CD4-positive, alpha-beta T cell (primary cell): ENCODE measurements at places on chromosomes 13 and 19. TPM values are rescaled to one million over a fixed set of nuclear protein-coding genes. Genes with fewer than 3 reads are reported as not detected.
A peak's percentile ranks its signal among the peaks of the same experiment; 100 is the strongest.

Gene LRP3
- total RNA-seq, result 0.11 TPM

Gene ZNF416
- total RNA-seq, result 5.7 TPM

Gene PRR20C
- not detected for total RNA-seq

Gene OXGR1
- total RNA-seq, result not detected

Gene ZNF43
- 30.2 TPM for total RNA-seq

Gene ZNF837
- 0.71 TPM for total RNA-seq

Gene ZNF433
- 2.8 TPM for total RNA-seq

Gene POSTN
- total RNA-seq, result not detected

Gene CLIP3
- total RNA-seq, result 0.47 TPM

Gene SYNGR4
- not detected for total RNA-seq

Gene IFNL1
- not detected for total RNA-seq

DNA sequence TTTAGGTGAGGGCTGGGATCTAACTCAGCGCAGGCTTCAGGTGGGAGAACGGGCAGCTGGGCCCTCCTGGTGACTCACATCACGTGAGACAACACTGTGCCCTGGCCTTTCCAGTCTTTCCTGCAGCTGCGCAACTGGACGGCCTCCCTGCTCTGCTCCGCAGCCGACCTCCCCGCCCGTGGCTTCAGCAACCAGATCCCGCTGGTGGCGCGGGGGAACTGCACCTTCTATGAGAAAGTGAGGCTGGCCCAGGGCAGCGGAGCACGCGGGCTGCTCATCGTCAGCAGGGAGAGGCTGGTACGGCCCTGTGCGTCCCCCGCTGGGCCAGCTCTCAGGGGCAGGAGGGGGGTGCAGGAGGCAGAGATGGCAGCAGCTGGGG is 8.8 kb downstream of the SPPL2B start:
- H3K4me3 ChIP-seq, result no peak overlapping the region
- no peak for DNase-seq
- H3K27ac ChIP-seq, result no peak overlapping the region

- no peaks in the 10 kb centered on the region for H3K36me3 ChIP-seq
- peak within 1 kb of the TSS; percentile 59 for H3K4me3 ChIP-seq
- peaks cover 8% of the 10 kb centered on the region for H3K4me1 ChIP-seq
- H3K27me3 ChIP-seq, result no peaks in the 10 kb centered on the region
- DNase-seq, result peak; percentile 77
Measured at GRCh38 chr19:44401139-44402115, at the start of gene ZNF285. Gene ZNF285, minus strand, starts transcription at chr19:44401608. Its CDS starts 4,395 bp downstream, at chr19:44397213.

DNA sequence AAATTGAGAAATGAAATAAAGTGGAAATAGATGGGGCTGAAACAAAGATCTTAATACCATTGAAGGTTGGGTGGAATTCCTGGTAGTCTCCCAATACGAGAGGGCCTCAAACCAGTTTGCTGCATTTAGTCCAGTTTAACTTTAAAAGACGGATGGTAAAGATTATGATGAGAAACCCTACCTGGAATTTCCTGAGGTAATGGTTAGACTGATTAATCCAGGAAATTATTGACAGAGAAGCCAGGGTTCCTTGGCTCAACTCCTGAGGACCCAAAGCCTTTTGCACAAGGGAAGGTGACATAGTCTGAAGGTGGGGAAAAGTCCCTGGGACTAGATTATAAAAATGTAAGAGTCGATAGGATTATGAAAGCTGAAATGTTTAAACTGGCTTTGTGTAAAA is 133.2 kb upstream of the SLITRK5 start:
- H3K4me1 ChIP-seq, result no peaks in the 10 kb centered on the region
- H3K4me3 ChIP-seq, result no peak overlapping the region
- DNase-seq, result no peak
- H3K27me3 ChIP-seq, result no peaks in the 10 kb centered on the region

GRCh38 chr19:5114727-5115126 is 145.8 kb downstream of the KDM4B start:
- no peak overlapping the region for H3K4me3 ChIP-seq
- peaks cover 24% of the 10 kb centered on the region for H3K36me3 ChIP-seq
- no peaks in the 10 kb centered on the region for H3K4me1 ChIP-seq
- no peak overlapping the region for H3K27ac ChIP-seq
- no peak for DNase-seq
- no peaks in the 10 kb centered on the region for H3K27me3 ChIP-seq

DNA sequence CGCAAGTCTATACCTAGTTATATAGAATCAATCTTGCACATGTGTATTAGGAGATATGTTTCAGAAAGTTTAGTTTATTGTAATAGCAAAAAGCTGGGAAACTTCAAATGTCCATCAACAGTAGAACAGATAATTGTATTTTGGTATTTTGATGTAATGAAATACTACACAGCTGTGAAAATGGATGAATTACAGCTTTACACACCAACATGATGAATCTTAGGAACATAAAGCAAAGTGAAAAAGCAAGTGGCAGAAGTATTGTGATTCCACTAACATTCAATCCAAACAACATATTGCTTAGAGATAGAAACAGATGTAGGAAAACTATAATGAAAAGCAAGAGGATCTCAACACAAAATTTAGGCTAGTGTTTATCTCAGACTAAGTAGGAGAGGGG is 72.5 kb downstream of the RUBCNL start:
- H3K27me3 ChIP-seq, result no peaks in the 10 kb centered on the region
- no peak overlapping the region for H3K27ac ChIP-seq
- peaks cover 16% of the 10 kb centered on the region for H3K36me3 ChIP-seq
- H3K4me1 ChIP-seq, result peaks cover 6% of the 10 kb centered on the region
- DNase-seq, result no peak

- no peak for DNase-seq
- H3K27me3 ChIP-seq, result no peaks in the 10 kb centered on the region
- H3K27ac ChIP-seq, result no peak overlapping the region
- no peak overlapping the region for H3K4me3 ChIP-seq
Measured at GRCh38 chr13:77055158-77055557, 28.2 kb upstream of the FBXL3 start.

GRCh38 chr19:40799558-40800338 is 757 bp downstream of the EGLN2 start:
- peaks cover 61% of the 10 kb centered on the region for H3K4me1 ChIP-seq
- no peaks in the 10 kb centered on the region for H3K27me3 ChIP-seq
- no peak for DNase-seq
- H3K4me3 ChIP-seq, result peak overlapping the region; percentile 96

DNA sequence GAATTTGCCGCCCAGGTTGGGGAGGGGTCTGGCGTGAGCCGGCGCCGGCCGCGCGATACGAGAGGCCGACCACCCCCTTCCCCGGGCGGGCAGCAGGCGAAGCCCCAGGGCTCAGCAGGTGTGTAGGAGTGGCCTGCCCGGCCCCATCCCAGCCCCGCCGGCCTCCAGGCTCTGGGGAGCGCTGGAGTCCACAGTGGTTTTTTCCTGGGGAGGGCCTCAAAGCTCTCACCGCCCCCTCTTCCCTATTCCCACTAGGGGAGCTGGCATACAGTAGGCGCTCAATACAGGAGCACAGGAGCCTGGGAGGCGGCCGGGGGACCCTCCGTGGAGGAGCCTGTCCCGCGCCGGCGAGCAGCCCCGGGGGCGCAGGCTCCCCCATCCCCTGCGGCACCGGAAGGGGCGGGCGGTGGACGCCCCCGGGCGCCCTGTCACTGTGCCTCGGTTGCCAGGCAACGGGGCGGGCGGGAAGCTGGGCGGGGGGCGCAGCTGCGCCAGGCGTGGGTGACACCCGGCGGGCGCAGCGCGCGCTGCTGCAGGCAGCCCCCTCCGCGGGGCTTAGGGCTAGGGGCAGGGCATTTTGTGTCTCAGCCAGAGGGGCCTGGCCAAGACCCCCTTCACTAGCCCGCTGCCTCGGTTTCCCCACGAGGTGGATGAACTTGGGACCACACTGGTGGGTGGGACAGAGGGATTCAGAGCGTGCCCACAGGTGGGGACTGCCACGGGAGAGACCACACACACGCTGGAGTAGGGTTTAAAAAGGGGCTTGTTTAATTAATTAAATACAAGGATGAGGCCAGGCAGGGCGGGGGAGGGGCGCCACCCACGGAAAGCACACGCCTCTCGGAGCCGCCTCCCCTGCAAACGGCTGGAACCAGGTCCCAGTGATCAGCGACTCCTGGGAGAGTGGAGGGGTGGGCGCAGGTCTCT is 3.6 kb upstream of the REXO1 start:
- peak overlapping the region; percentile 38 for H3K4me3 ChIP-seq
- H3K27ac ChIP-seq, result peak overlapping the region; percentile 70
- DNase-seq, result peak; percentile 78
- H3K27me3 ChIP-seq, result no peaks in the 10 kb centered on the region

DNA sequence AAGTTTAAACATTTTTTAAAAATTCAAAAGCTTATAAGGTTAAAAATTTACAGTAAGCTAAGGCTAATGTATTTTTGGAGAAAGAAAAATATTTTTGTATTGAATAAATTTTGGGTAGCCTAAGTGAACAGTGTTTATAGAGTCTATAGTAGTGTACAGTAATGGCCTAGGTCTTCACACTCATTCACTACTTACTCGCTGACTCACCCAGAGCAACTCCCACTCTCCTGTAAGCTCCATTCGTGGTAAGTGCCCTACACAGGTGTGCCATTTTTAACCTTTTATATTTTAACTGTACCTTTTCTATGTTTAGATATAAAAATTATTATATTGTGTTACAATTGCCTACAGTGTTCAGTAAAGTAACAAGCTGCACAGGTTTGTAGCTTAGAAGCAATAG is 96.6 kb upstream of the FREM2 start:
- no peak for DNase-seq
- no peak overlapping the region for H3K4me3 ChIP-seq
- no peaks in the 10 kb centered on the region for H3K27me3 ChIP-seq
- no peaks in the 10 kb centered on the region for H3K36me3 ChIP-seq
- no peak overlapping the region for H3K27ac ChIP-seq

GRCh38 chr19:50007947-50008346 is 17.2 kb downstream of the VRK3 start:
- DNase-seq, result no peak
- H3K27ac ChIP-seq, result no peak overlapping the region
- H3K4me3 ChIP-seq, result no peak overlapping the region
- peaks cover 16% of the 10 kb centered on the region for H3K4me1 ChIP-seq
- no peaks in the 10 kb centered on the region for H3K27me3 ChIP-seq
- peaks cover 71% of the 10 kb centered on the region for H3K36me3 ChIP-seq

DNA sequence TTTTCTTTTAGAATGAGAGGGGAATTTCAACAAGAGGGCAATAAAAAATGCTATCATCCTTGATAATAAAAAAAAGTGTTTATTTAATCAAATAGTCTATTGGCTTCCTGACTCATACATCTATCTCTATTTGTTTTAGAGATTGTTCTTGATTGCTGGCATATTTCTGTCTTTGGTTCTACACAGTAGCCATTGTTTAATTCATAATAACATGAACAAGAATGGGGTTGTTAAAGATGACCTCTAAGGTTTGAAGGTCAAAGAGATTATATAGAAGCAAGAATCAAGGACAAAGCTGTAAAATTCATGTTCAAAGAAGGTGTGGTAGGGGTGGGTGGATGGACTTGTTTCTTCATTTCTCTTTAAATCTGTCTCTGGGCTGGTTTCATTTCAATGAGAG is 166.0 kb upstream of the KLF12 start:
- H3K36me3 ChIP-seq, result no peaks in the 10 kb centered on the region
- no peak overlapping the region for H3K27ac ChIP-seq
- H3K4me1 ChIP-seq, result no peaks in the 10 kb centered on the region
- no peak overlapping the region for H3K4me3 ChIP-seq
- no peak for DNase-seq

DNA sequence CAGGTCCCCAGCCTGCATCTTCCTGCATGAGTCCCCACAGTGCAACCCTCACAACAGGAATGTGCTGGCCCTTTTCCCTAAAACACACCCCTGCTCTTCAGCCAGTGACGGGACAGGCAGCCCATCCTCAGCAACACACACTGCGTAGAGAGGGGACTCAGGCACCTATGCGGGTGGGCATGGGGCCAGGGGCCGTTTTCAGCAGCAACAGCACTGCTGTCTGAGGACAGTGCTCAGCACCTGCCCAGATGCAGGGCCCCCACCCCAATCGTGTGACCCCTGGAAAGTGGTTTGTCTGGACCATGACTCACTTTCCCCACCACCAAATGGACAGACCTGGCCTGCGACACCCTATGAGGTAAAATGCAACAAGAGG is 28.0 kb upstream of the ISYNA1 start:
- DNase-seq, result no peak
- peaks cover 63% of the 10 kb centered on the region for H3K36me3 ChIP-seq
- no peak overlapping the region for H3K27ac ChIP-seq
- peaks cover 43% of the 10 kb centered on the region for H3K4me1 ChIP-seq

GRCh38 chr19:7547159-7547558 is 11.6 kb downstream of the PNPLA6 start:
- DNase-seq, result no peak
- no peaks in the 10 kb centered on the region for H3K27me3 ChIP-seq
- H3K27ac ChIP-seq, result no peak overlapping the region
- peaks cover 32% of the 10 kb centered on the region for H3K36me3 ChIP-seq
- no peak overlapping the region for H3K4me3 ChIP-seq

- no peaks in the 10 kb centered on the region for H3K4me1 ChIP-seq
- H3K4me3 ChIP-seq, result no peak overlapping the region
- H3K36me3 ChIP-seq, result no peaks in the 10 kb centered on the region
- no peak for DNase-seq
- no peak overlapping the region for H3K27ac ChIP-seq
- H3K27me3 ChIP-seq, result no peaks in the 10 kb centered on the region
Measured at GRCh38 chr13:63554157-63554556, 2138.5 kb upstream of the PCDH20 start.

- no peaks in the 10 kb centered on the region for H3K36me3 ChIP-seq
- no peak for DNase-seq
- no peak overlapping the region for H3K4me3 ChIP-seq
- H3K27ac ChIP-seq, result no peak overlapping the region
- no peaks in the 10 kb centered on the region for H3K27me3 ChIP-seq
Measured at GRCh38 chr13:30561511-30561910, 56.2 kb upstream of the USPL1 start.

DNA sequence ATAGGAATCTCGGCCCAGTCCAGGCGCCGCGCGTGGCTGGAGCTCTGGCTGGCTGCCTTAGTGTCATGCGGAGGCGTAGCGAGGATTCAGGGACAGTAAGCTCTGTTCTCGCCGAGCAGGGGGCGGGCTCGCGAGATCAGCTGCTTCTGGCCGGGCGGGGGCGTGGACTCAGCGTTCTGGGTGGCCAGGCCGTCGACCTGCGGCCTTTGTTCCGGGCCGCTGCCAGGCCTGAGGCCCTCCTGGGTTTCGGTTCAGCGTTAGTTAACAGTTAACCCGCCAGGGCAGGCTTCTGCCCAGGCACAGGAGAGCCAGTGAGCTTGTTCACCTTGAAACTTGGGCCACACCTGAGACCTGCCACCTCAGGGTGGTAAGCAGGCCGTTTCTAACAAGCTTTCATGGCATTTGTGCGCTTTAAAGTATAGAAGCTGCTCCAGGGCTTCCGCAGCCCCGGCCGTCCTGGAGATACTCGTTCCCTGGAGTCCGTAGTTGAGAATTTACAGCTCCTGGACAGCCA is 332.2 kb upstream of the SGCG start:
- DNase-seq, result no peak
- H3K27ac ChIP-seq, result no peak overlapping the region
- no peak overlapping the region for H3K4me3 ChIP-seq
- H3K4me1 ChIP-seq, result no peaks in the 10 kb centered on the region
- H3K27me3 ChIP-seq, result no peaks in the 10 kb centered on the region
- no peaks in the 10 kb centered on the region for H3K36me3 ChIP-seq
